Progenitor cell of endocrine pancreas (in vitro differentiated cells): ENCODE measurements at places on chromosomes 13 and 19. TPM values are rescaled to one million over a fixed set of nuclear protein-coding genes. Genes with fewer than 3 reads are reported as not detected.

DNA sequence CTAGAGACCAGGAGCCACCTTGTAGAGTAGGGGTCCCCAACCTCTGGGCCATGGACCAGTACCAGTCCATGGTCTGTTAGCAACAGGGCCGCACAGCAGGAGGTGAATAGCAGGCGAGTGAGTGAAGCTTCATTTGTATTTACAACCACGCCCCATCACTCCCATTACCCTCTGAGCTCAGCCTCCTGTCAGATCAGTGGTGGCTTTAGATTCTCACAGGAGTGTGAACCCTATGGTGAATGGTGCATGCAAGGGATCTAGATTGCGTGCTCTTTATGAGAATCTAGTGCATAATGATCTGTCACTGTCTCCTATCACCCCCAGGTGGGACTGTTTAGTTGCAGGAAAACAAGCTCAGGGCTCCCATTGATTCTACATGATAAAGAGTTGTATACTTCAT is 303.6 kb downstream of the KCNRG start:
- H3K36me3 ChIP-seq, result peaks cover 1% of the 10 kb centered on the region
- DNase-seq, result no peak
- no peaks in the 10 kb centered on the region for H3K27me3 ChIP-seq

DNA sequence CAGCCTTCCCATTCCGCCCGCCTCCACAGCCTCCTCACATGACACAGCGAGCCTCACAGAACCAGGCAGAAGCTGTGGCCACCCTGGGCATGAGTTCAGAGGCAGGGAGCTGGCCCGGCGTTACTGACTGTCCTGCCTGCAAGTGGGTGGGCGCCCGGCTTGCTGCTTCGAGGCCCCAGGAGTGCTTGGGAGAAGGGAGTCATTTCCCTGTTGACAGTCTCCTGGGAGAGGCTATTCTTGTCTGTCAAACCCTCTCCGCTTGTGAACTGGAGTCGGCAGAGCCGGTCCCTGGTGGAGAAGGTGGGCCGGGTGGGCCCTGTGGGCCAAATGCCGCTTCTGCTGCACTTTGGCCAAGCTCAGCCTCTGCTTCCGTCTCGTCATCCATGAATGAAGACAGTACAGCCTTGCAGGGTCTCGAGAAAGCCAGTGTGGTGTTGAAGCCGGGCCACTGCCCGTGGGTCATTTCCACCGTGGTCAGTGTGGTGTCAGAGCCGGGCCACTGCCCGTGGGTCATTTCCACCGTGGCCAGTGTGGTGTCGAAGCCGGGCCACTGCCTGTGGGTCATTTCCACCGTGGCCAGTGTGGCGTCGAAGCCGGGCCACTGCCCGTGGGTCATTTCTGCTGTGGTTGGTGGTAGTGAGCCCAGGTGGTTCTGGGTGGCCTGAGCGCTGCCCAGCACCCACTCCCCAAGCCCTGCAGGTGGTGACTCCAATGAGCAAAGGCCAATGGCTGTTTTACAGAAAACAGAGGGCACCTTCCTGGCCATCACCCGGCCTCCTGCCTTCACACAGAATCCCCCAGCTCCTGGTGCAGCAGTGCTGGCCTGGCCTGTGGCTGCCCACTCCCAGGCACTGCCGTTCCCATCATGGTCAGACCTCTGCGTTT is 13.5 kb upstream of the F7 start:
- H3K27me3 ChIP-seq, result no peaks in the 10 kb centered on the region
- peaks cover 11% of the 10 kb centered on the region for H3K36me3 ChIP-seq
- no peak overlapping the region for H3K4me3 ChIP-seq

DNA sequence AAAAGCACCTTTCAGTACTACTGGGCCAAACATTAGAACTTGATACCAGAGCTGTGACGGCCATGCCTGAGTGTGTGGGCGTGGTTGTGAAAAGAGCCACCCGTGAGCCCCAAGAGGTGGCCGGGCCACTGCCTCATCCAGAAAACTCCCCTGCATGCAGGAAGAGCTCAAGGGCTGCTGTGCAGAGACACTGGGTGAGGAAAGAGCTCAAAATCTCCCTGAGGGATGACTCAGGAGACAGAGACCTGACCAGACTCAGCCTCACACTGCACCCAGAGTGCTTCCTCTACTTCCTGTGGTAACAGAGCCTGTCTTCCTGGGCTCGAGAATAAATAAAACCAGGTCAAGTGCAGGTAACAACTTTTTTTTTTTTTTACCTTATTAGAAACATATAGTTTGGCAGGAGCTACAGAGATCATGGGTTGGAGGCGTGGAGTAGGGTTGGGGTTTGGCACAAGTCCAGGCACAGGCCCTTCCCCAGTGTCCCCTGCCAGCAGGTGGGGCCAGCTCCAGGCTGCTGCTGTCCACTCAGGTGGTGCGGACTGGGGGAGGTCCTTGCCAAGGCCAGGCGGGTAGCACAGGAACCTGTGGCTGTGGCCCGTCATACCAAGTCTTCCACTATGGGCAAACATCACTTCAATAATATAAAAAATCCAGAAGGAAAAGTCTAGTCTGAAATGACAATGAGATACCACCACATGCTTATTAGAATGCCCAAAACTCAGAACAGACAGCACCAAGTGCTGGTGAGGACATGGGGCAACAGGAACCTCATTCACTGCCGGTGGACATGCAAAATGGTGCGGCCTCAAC is 25.5 kb downstream of the ELL start:
- H3K4me3 ChIP-seq, result no peak overlapping the region
- DNase-seq, result no peak
- H3K27me3 ChIP-seq, result no peaks in the 10 kb centered on the region
- no peaks in the 10 kb centered on the region for H3K4me1 ChIP-seq
- H3K36me3 ChIP-seq, result no peaks in the 10 kb centered on the region

- no peak for DNase-seq
- peak overlapping the region; percentile 7 for H3K27ac ChIP-seq
- H3K4me1 ChIP-seq, result peaks cover 5% of the 10 kb centered on the region
- no peaks in the 10 kb centered on the region for H3K36me3 ChIP-seq
Observed at GRCh38 chr19:13873834-13874515, 3.0 kb upstream of the NANOS3 start.

- no peak overlapping the region for H3K4me3 ChIP-seq
- DNase-seq, result no peak
- H3K36me3 ChIP-seq, result no peaks in the 10 kb centered on the region
Observed at GRCh38 chr13:71290963-71291841, 575.8 kb downstream of the DACH1 start.

GRCh38 chr19:7544626-7545025 is 9.1 kb downstream of the PNPLA6 start:
- no peak for DNase-seq
- peaks cover 14% of the 10 kb centered on the region for H3K36me3 ChIP-seq

DNA sequence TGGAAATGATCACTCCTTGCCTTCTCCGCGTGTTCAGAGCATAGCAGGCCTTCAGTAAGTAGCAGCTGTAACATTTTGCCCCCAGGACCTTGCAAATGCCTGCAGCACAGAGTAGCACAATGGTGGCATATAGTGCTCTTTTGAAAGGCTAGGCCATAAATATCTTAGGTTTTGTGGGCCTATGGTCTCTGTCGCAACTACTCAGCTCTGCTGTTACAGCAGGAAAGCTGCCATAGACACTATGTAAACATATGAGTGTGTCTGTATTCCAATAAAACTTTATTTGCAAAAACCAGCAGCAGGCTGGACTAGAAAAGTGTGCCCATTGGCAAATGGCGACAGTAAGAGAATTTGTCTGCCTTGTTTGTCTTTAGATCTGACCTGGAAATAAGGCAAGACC is 9.4 kb downstream of the ITPKC start:
- DNase-seq, result no peak
- H3K27ac ChIP-seq, result no peak overlapping the region
- no peak overlapping the region for H3K4me3 ChIP-seq
- peaks cover 1% of the 10 kb centered on the region for H3K4me1 ChIP-seq
- H3K27me3 ChIP-seq, result no peaks in the 10 kb centered on the region

GRCh38 chr13:77373502-77373901 is 46.6 kb upstream of the MYCBP2 start:
- no peak overlapping the region for H3K27ac ChIP-seq
- no peak for DNase-seq
- no peak overlapping the region for H3K4me3 ChIP-seq
- no peaks in the 10 kb centered on the region for H3K27me3 ChIP-seq

DNA sequence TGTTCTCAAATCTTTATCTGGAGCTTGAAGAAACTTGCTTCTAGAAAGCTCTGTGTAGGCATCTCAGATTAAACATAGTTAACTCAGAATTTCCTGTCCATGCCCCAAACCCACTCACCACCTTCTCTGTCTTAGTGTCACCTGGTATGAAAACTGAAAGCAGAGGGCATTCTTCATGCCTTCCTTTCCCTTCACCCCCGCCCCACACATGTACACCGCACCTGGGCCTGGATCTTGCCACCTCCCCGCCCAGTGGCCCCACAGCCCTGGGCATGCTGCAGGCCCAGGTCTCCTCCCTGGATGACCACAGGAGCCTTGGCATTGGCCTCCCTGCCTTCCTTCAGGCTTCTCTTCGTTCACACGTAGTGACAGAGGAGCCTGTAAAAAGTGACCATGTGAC is 15.8 kb downstream of the CFAP97D2 start:
- H3K27ac ChIP-seq, result no peak overlapping the region
- no peak for DNase-seq
- peaks cover 4% of the 10 kb centered on the region for H3K4me1 ChIP-seq
- no peaks in the 10 kb centered on the region for H3K36me3 ChIP-seq

DNA sequence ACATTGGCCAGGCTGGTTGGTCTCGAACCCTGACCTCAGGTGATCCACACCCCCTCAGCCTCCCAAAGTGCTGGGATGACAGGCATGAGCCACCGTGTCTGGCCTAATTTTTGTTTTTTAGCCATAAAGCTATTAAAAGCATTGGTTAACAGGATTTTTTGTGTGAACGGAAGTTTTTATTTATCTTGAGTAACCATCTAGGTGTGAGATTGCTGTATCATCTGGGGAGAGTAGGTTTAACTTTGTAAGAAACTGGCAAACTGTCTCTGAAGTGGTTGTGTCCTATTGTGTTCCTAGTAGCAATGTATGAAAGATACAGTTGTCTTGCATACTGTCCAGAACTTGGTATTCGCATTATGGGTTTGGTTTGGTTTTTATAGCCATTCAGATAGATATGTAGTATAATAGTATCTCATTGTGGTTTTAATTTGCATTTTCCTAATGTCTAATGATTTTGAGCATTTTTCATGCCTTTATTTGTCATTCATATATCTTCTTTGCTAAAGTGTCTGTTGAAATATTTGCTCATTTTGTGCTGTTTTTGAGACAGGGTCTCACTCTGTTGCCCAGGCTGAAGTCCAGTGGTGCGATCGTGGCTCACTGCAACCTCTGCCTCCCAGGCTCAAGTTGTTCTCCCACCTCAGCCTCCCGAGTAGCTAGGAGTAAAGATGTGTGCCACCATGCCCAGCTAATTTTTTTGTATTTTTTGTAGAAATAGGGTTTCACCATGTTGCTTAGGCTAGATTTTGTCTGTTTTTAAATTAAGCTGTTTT is 13.5 kb upstream of the PLEKHF1 start:
- H3K36me3 ChIP-seq, result no peaks in the 10 kb centered on the region
- no peak overlapping the region for H3K27ac ChIP-seq
- peaks cover 2% of the 10 kb centered on the region for H3K4me1 ChIP-seq
- no peak overlapping the region for H3K4me3 ChIP-seq
- no peaks in the 10 kb centered on the region for H3K27me3 ChIP-seq

DNA sequence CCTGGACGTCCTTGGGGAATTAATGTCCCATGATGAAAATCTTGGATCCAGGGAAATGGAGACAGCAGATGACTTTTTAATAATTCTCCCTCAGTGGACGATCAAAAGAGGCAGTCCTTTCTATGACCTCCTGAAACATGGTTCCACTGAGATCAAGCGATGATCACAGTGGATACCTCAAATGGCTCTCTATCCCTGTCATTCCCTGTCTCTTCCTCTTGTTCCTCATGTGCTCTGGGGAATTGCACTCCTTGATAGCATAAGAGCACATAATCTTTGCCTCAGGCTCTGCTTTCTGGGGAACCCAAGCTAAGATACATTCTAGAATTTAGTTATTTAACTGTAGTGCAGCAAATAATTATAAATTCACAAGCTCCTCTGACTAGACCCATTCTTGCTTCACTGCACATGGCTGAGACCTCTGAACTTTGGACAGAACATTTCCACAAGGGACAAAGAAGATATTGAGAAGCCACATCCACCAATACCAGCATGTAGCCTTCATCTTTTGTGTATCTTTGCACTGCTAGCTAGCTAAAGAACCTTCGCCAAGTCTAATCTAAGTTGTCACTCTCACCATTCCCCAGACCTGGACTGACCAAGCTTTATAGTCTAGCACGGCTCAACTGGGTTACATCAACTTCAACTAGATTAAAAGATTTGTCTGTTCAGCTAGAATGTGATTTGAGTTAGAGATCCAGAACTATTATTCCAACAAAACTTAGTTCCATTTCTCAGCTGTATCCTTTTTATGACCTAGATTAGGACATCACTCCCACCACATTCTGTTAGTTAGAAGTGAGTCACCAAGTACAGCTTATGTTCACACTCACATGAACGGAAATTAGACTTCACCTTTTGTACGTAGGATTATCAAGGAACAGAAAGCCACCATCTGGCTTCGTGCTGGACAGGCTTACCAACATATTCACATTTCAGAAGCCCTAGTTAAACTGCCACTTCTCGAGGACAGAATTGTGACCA is 142.7 kb downstream of the SUCLA2 start:
- no peaks in the 10 kb centered on the region for H3K4me1 ChIP-seq
- no peaks in the 10 kb centered on the region for H3K36me3 ChIP-seq
- no peak for DNase-seq
- no peak overlapping the region for H3K27ac ChIP-seq
- H3K4me3 ChIP-seq, result no peak overlapping the region

DNA sequence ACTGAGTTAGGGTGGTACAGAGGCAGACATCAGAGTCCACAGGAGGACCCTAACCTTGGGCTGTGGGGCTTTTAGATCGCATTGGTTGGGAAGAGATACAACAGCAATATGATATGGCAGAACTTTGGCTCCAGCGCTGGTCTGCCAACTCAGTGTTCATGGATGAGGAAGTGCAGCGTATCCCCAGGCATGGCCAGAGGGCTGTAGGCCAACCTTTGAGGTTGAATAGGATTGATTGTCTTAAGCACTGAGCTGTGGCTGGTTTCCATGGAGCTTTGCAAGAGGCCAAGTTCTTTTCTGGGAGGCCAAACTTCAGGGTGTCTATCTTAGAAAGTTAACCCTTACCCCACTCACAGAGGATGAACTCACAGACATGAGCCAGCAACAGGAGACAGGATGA is 144.1 kb upstream of the TMTC4 start:
- DNase-seq, result no peak
- H3K27ac ChIP-seq, result no peak overlapping the region
- H3K4me3 ChIP-seq, result no peak overlapping the region
- no peaks in the 10 kb centered on the region for H3K27me3 ChIP-seq

DNA sequence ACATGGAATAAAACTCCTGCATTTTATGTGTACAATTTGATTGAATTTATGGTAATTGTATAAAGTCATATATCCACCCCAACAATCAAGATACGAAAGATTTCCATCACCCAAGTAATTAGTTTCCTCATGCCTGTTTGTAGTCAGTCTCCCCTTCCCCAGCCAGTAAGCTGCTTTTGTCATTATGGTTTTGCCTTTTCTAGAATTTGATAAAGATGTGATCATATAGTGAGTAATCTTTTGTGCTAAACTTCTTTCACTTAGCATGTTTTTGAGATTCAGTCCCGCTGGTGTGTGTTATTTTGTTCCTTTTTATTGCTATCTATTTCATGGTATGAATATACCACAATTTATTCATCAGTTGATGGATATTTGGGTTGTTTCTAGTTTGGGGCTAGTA is 16.0 kb downstream of the ITM2B start:
- H3K36me3 ChIP-seq, result peaks cover 11% of the 10 kb centered on the region
- no peak for DNase-seq
- peak overlapping the region; percentile 50 for H3K27ac ChIP-seq
- peaks cover 5% of the 10 kb centered on the region for H3K27me3 ChIP-seq

Gene ELAVL1
- 125 and 130 TPM in 2 replicates for total RNA-seq

Gene NKPD1
- 0.34 and 0.53 TPM in 2 replicates for total RNA-seq

Gene MEIOSIN
- not detected in 2 replicates for total RNA-seq

Gene CEBPG
- 33.6 and 35.3 TPM in 2 replicates for total RNA-seq

Gene COL5A3
- 0.05 TPM in 1 of 2 replicates, not detected in the other for total RNA-seq
